CD8-positive, alpha-beta memory T cell (primary cell): ENCODE measurements at places on chromosomes 2 and 18. TPM values are rescaled to one million over a fixed set of nuclear protein-coding genes. Genes with fewer than 3 reads are reported as not detected.
A peak's percentile ranks its signal among the peaks of the same experiment; 100 is the strongest.

The UCN gene
- 2.6 TPM for total RNA-seq

The ALPI gene
- total RNA-seq = not detected

The RAB6C gene
- total RNA-seq = 0.09 TPM

The GMPPA gene
- total RNA-seq = 36.9 TPM

The ZBTB7C gene
- total RNA-seq = not detected

The TSPYL6 gene
- total RNA-seq = not detected

The GAREM2 gene
- 3.3 TPM for total RNA-seq

The GDF7 gene
- not detected for total RNA-seq

GRCh38 chr2:95305380-95306061 is 8.4 kb downstream of the KCNIP3 start:
- DNase-seq = no peak

GRCh38 chr2:231378026-231378722 is 17.3 kb upstream of the B3GNT7 start:
- no peak for DNase-seq

DNA sequence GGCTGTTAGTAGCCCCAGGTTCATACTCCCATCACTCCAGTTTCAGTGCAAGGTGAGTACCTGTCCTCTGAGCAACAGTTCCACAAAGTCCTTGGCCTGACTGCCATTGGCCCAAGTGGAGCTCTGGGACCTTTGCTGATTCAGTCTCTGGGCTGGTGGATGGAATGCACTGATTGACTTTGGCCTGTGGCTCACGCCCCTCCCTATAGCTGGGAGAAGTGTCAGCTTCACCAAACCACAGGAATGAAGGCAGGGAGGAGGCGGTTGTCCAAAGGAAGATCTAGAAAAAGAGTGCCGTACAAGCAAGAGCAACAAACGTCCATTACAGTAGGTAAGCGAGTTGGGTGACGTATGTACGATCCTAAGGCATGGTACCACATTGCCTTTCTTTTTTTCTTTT is 34.0 kb downstream of the QPCT start:
- no peak for DNase-seq

- no peak for DNase-seq
Observed at GRCh38 chr18:32966141-32966540, 193.3 kb upstream of the KLHL14 start.

DNA sequence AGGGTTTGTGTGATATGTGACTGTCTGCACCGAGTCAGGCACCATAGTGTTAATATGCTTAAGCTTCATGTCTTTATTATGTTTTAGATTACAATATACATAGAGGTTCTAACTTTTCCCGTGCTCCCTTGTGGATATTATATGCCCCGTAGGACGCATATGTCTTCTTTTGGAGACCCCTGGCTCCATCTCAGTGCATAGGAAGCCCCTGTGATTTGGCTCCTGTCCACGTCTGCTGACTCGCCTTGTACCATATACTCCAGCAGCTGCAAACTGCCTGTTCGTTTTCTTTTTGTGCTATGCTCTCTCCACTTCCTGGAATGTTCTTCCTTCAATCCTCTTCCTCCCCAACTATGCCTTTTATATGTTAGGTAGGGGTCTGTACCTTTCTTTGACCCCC is 110.9 kb downstream of the PTRHD1 start:
- DNase-seq = no peak

DNA sequence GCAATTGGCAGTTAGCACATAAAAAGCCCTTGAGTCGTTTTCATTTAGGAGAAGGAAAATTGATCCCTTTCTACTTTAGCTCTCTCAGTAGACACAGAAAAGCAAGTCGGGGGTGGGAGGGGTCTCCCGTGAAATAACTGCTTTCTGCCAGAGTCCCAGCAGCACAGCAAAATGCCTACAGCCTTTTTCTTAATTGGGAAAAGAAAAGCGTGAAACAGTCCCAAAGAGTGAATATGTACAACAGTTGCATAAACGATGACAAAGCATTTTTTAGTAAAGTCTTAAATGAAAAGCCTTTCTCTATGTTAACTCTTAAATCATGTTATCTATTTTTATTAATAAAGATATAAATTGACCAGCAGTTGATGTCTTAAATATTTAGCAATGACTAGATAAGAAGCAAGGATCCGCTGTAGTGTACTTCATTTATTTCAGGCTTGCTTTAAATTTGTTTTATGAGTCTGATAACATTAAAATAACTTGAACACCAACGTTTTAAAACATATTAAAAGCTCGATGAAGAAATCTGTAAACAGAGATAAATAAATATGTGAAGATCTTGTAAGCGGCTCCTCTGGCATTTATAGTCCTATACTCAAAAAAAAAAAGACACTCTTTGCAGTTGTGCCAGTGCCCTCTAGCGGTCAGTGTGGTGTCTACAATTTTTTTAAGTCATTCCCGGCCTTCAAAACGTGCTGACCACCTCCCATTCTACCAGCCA is 42.3 kb upstream of the ATIC start:
- DNase-seq = peak; percentile 34

GRCh38 chr2:131580187-131580586 is 52.5 kb downstream of the CCDC74A start:
- no peak for DNase-seq

DNA sequence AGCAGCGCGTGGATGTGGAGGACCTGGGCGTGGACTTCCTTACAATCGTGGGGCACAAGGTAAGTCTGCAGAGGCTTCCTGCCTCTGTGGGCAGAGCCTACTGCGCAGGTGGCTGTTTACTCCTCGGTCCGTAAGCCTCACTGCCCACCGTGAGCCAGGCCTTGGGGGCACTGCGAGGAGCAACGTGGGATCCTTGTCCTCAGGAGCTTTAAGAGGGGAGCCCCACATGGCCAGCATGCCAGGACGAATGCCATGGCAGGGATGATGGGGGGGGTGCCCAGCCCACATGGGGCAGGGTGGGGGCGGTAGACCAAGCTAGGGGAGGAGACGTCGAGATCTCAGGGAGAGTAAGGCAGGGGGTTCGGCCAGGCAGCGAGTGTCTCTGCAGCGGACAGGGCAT is 18.0 kb upstream of the ESPNL start:
- no peak for DNase-seq

GRCh38 chr2:25417715-25418369 is 76.1 kb upstream of the DNMT3A start:
- DNase-seq = no peak

GRCh38 chr2:32945286-32945685 is 1.5 kb upstream of the LTBP1 start:
- no peak for DNase-seq
